Mesendoderm (in vitro differentiated cells): ENCODE measurements at places on chromosomes 6 and 20.

DNA sequence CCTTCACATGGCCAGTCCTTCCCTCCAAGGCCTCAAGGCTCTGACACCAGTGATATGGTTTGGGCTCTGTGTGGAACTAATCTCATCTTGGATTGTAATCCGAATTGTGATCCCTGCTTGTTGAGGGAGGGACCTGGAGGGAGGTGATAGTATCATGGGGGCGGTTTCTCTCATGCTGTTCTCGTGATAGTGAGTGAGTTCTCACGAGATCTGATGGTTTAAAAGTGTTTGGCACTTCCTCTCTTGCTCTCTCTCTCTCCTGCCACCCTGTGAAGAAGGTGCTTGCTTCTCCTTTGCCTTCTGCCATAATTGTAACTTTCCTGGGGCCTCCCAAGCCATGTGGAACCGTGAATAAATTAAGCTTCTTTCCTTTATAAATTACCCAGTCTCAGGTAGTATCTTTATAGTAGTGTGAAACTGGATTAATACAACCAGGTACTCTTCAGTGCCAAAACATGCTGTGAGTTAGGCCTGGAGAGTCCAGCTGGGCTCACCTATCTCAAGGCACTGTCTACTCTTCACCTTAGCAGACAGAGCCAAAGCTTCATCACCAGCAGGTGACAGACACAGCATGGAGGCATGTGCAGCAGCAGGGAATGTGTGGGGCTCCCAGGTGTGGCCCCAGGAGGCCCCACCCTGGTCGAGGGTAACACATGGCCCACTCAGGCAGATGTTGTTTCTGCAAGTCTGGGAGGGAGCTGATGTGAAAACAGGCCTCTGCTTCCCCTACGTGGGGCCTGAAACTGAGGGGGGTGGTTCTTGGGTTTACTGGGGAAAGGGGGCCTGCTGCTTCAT is 97.5 kb upstream of the CDYL start:
- DNase-seq: peak; percentile 37
- H3K27me3 ChIP-seq: no peaks in the 10 kb centered on the region
- H3K36me3 ChIP-seq: no peaks in the 10 kb centered on the region
- H3K4me1 ChIP-seq: no peaks in the 10 kb centered on the region
- H3K27ac ChIP-seq: no peak overlapping the region
- H3K4me3 ChIP-seq: no peak overlapping the region

DNA sequence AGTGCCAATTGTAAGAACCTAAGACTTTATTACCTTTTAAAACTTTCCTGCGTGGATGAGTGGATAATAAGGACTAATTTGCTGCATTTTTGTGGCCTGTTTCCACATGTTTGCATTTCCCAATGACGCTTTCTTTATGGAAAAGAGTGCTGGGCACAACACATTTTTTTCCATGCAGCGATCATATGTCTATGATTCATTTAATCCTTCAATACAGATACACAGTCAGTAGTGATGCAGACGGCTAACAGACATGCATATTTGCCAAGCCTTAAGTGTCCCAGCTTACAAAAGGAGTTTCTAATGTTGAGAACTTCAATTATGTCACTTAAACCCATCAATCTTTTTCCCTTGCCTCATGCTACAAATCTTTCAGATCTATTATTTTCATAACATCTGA is 239.8 kb upstream of the PREP start:
- H3K36me3 ChIP-seq: no peaks in the 10 kb centered on the region
- no peak overlapping the region for H3K27ac ChIP-seq
- H3K27me3 ChIP-seq: no peaks in the 10 kb centered on the region
- no peaks in the 10 kb centered on the region for H3K4me1 ChIP-seq
- no peak overlapping the region for H3K4me3 ChIP-seq

DNA sequence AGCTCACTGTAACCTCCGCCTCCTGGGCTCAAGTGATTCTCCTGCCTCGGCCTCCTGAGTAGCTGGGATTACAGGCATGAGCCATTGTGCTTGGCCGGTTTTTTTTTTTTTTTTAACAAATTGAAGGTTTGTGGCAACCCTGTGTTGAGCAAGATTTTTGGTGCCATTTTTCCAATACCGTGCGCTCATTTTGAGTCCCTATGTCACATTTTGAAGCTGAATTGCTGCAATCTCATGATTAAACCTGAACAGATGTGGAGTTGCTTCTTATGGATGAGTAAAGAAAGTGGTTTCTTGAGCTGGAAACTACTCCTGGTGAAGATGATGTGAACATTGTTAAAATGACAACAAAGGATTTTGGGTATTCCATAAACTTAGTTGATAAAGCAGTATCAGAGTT is 16.6 kb downstream of the SASH1 start:
- H3K4me1 ChIP-seq: no peaks in the 10 kb centered on the region
- no peak overlapping the region for H3K4me3 ChIP-seq
- DNase-seq: no peak

- H3K4me1 ChIP-seq: no peaks in the 10 kb centered on the region
- H3K27me3 ChIP-seq: no peaks in the 10 kb centered on the region
- no peak overlapping the region for H3K27ac ChIP-seq
Measured at GRCh38 chr20:63026582-63027165, 19.9 kb upstream of the BHLHE23 start.

GRCh38 chr20:25299806-25300205 is 51.9 kb downstream of the PYGB start:
- H3K36me3 ChIP-seq: peaks cover 2% of the 10 kb centered on the region
- H3K4me3 ChIP-seq: no peak overlapping the region
- peak; percentile 16 for DNase-seq
- no peaks in the 10 kb centered on the region for H3K4me1 ChIP-seq

- H3K36me3 ChIP-seq: no peaks in the 10 kb centered on the region
- H3K4me1 ChIP-seq: peaks cover 5% of the 10 kb centered on the region
- no peak for DNase-seq
- H3K4me3 ChIP-seq: no peak overlapping the region
- no peaks in the 10 kb centered on the region for H3K27me3 ChIP-seq
- no peak overlapping the region for H3K27ac ChIP-seq
Measured at GRCh38 chr6:43761666-43762409, 8.2 kb upstream of the VEGFA start.

- H3K4me1 ChIP-seq: no peaks in the 10 kb centered on the region
- no peaks in the 10 kb centered on the region for H3K27me3 ChIP-seq
- H3K27ac ChIP-seq: no peak overlapping the region
Measured at GRCh38 chr20:39775110-39775509, 813.0 kb downstream of the DHX35 start.

- no peaks in the 10 kb centered on the region for H3K36me3 ChIP-seq
- H3K4me3 ChIP-seq: no peak overlapping the region
- no peaks in the 10 kb centered on the region for H3K4me1 ChIP-seq
- no peak for DNase-seq
- H3K27ac ChIP-seq: no peak overlapping the region
Measured at GRCh38 chr6:137016356-137016755, 28.4 kb downstream of the IL20RA start.
